Upper lobe of left lung (tissue), 6 donors: ENCODE measurements at places on chromosomes 16 and 17. TPM values are rescaled to one million over a fixed set of nuclear protein-coding genes. Genes with fewer than 3 reads are reported as not detected.

DNA sequence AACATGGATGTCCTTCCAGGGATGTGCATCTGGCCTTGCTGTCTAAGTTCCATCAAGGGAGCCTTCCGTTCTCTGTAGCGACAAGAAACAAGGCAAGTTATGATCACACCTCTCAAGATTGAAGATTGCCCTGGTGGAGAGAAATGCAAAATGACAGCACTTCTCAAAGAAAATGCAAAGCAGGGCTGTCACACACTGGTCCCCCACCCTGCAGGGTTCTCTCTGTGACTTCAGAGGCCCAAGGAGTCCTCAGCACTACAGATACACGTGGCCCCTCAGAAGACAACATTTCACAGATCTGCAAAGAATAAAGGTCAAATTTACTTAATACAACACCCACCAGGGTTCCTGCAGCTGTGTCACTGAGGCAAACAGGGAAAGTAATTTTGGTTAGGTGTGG is 60.7 kb upstream of the TEX2 start:
- H3K27me3 ChIP-seq = no peaks in the 10 kb centered on the region
- no peak overlapping the region for H3K4me3 ChIP-seq
- H3K4me1 ChIP-seq = peaks cover 65% of the 10 kb centered on the region

DNA sequence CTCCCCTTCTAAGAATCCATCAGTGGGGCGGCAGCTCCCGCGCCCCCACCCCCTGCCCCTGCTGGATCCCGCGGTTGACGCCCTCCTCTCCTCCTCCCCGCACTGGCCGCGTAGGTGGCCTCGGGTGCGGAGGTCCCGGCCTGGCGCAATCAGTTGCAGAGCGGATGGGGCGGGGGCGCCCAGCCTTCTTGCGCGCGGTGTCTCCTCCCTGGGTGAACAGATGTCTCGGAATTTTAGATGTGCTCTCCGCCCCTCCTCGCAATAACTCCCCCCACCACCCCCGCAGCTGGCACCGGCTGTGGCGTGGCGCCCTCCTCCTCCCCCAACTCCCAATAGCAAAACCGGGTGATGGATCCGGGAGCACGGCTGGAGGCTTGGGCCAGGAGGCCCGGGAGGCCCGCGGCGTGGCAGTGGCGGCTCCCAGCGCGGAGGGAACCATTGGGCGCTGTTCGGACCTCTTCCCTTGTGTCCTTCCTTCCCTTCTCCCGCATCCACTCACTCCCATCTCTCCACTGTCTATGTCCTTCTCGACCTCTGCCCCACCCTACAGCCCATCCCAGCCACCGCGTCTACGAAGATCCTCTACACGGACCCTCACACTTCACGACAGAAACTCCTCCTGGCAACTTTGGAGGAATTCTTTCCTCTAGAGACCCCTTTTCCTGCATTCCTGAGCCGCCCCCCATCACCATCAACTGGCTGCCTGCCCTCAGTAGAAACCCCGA is 11.0 kb downstream of the NEUROD2 start:
- H3K36me3 ChIP-seq = no peaks in the 10 kb centered on the region
- no peak overlapping the region for H3K4me3 ChIP-seq
- H3K4me1 ChIP-seq = peaks cover 5% of the 10 kb centered on the region
- H3K27ac ChIP-seq = no peak overlapping the region

The MAPT gene
- total RNA-seq = 2.9 TPM

The RNF43 gene
- total RNA-seq = 22.0 TPM

GRCh38 chr17:59027750-59028149 is 78.9 kb downstream of the TRIM37 start:
- no peaks in the 10 kb centered on the region for H3K4me1 ChIP-seq
- no peak for DNase-seq
- no peak overlapping the region for H3K27ac ChIP-seq
- H3K36me3 ChIP-seq = peaks cover 27% of the 10 kb centered on the region
- H3K27me3 ChIP-seq = no peaks in the 10 kb centered on the region
